ENCODE measurements at places on chromosomes 2 and 18.

GRCh38 chr18:29078273-29078672 lies 901.3 kb upstream of the CDH2 start:
- no peaks in the 10 kb centered on the region for H3K4me1 ChIP-seq
- no peaks in the 10 kb centered on the region for H3K27me3 ChIP-seq
- H3K4me3 ChIP-seq = no peak overlapping the region
- H3K36me3 ChIP-seq = no peaks in the 10 kb centered on the region
- H3K27ac ChIP-seq = no peak overlapping the region

- peak overlapping the region; percentile 67 for H3K27ac ChIP-seq
- peak; percentile 61 for DNase-seq
- H3K4me1 ChIP-seq = peaks cover 5% of the 10 kb centered on the region
- no peaks in the 10 kb centered on the region for H3K27me3 ChIP-seq
- no peaks in the 10 kb centered on the region for H3K36me3 ChIP-seq
Measured at GRCh38 chr18:12656938-12657683, 796 bp downstream of the SPIRE1 start.

- no peaks in the 10 kb centered on the region for H3K27me3 ChIP-seq
- H3K27ac ChIP-seq = no peak overlapping the region
- H3K4me1 ChIP-seq = no peaks in the 10 kb centered on the region
- DNase-seq = no peak
- H3K4me3 ChIP-seq = no peak overlapping the region
Measured at GRCh38 chr18:7601246-7601615, 34.1 kb downstream of the PTPRM start.

DNA sequence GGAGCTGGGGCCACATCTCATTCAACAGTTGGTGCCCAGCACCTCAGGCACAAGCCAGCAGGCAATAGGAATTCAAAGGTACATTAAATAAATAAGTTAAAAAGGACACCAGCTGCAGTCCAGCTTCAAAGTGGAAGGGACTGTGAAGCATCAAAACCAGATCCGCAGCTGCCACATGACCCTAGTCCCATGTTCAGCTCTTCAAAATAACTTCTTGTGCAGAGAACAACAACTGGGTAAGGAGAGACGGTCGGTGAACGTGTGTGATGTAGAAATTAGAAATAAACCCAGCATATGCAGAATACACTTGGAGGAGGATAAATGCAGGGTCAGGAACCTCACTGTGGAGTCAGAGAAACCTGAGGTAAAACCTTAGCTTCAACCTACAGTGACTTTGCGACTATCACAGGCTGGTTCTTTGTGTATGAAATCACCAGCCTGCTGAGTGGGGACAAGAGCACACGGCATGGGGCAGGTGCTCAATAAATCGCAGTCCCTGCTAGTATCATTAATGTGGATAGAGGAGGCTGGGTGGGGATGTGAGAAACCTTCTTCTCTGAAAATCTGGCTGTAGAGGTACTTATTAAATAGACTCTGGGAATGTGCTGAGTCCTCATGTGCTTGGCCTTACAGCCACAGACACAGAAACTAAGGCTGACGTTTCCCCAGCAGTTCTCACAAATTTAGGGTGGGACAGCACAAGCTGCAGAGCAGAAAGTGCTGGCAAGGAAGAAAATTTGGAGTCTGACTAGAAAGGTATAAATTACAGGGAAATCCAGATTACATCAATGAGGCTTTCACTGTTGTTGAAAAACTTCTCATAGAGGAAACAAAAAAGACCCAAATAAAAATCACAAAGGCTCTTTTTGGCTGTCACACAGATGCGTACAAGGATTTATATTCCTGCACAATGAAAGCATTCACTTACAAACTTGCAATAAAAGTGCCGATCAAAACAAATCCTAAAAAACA lies 20.7 kb downstream of the FBXO15 start:
- H3K4me3 ChIP-seq = no peak overlapping the region
- H3K27ac ChIP-seq = no peak overlapping the region
- H3K27me3 ChIP-seq = no peaks in the 10 kb centered on the region

DNA sequence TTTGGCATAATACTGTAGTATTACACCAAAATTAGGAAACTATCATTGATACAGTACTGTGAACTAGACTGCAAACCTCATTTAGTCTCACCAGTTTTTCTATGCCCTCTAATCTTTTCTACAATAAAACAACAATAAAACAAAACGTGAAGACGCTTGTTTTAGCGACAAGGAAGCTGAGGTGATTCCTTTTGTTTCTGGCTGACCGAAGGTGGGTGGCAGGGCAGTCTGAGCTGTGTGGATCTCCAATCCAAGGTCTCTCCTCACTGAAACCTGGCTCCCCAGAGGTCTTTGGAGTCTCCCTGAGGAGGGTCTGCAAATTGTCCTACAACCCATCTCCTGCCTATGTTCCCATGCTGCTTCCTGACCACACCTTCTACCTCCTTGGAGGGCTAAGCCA lies 59.3 kb downstream of the ARMC9 start:
- no peaks in the 10 kb centered on the region for H3K36me3 ChIP-seq
- no peaks in the 10 kb centered on the region for H3K27me3 ChIP-seq
- no peak overlapping the region for H3K4me3 ChIP-seq
- H3K4me1 ChIP-seq = no peaks in the 10 kb centered on the region

GRCh38 chr2:146412625-146413024 lies 1432.2 kb upstream of the ACVR2A start:
- no peak for DNase-seq
- no peaks in the 10 kb centered on the region for H3K4me1 ChIP-seq
- H3K4me3 ChIP-seq = no peak overlapping the region
- H3K36me3 ChIP-seq = no peaks in the 10 kb centered on the region
- no peaks in the 10 kb centered on the region for H3K27me3 ChIP-seq
- H3K27ac ChIP-seq = no peak overlapping the region

GRCh38 chr2:31319406-31320175 lies 85.6 kb downstream of the EHD3 start:
- peak overlapping the region; percentile 12 for H3K27ac ChIP-seq
- H3K36me3 ChIP-seq = no peaks in the 10 kb centered on the region
- H3K4me1 ChIP-seq = no peaks in the 10 kb centered on the region
- no peak for DNase-seq

- no peak for DNase-seq
- H3K27me3 ChIP-seq = no peaks in the 10 kb centered on the region
- no peak overlapping the region for H3K4me3 ChIP-seq
- H3K27ac ChIP-seq = no peak overlapping the region
- H3K36me3 ChIP-seq = no peaks in the 10 kb centered on the region
- no peaks in the 10 kb centered on the region for H3K4me1 ChIP-seq
Measured at GRCh38 chr2:234789556-234790325, 162.1 kb upstream of the SH3BP4 start.

DNA sequence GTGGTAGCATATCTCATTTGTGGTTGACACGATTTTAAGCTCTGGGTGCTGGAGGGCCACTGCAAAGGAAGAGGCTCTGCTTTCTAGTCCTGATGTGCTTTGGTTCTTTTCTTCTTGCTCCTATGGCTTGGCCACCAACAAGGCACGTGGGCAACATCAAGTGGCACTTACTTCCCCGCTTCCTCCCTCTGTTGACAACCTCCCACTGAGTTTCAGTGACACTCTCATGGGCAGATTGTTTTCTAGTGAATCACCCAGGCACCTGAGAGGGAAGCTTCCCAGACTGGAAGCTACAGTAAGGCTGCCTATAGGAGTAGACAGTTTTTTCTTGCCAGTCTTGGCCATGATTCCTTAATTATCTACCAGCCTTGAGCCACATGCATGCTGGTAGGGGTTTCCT lies 89.0 kb downstream of the NBAS start:
- H3K36me3 ChIP-seq = peaks cover 3% of the 10 kb centered on the region
- H3K4me3 ChIP-seq = no peak overlapping the region
- no peaks in the 10 kb centered on the region for H3K4me1 ChIP-seq
- H3K27ac ChIP-seq = no peak overlapping the region
- no peak for DNase-seq

DNA sequence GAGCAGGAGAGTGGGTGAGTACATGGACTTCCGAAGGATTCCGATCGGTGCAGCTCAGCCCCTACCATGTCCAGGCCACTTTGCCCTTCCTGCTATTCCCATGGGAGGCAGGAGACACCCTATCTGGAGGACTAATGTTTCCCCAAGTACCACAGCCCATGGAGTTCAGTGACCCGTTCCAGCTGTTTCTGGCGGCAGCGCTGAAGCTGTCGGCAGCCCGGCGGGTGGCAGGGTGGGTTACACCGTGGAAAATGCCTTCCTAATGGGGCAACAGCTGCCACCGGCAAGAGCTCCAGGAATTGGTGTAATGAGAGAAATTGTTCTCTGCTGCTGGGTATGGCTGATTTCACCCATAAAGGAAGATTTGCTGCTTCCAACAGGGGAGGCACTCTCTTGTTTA lies 98.3 kb downstream of the MYCN start:
- no peak for DNase-seq
- H3K27ac ChIP-seq = no peak overlapping the region
- no peaks in the 10 kb centered on the region for H3K27me3 ChIP-seq
- no peak overlapping the region for H3K4me3 ChIP-seq
